ENCODE measurements at places on chromosomes 3 and 15.

DNA sequence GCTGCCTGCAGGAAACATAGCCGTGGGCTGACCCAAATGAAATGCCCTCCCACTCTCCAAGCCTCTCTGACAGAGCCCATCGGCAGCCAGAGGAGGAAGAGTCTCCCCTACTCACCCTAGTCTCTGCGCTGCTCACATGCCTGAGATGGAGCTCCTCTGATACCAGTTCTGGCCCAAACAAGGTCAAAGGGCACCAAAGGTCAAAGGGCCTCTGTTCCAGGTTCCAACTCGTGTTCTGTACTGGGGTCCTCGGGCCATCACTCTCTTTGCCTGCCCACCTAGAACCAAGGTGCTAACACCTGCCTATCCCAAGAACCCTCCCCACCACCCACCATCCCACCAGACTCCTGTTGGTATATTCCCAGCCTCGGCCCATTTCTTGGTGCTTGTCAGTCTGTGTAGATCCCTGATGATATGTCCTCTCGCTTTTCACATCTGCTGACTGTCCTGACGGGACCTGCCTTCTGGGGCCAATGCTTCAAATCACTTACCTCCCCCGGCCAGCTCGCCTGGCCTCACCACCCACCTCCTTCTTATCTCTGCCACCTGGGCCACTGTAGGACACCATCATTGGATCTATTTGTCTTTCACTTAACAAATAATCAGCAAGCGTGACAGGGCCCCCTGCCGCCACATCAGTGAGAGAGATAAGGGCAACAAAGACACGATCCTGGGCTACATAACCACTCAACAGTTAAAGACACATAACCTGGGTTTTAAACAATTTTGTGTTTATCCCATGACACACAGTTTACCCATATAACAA lies 90.4 kb downstream of the SRGAP3 start:
- no peak for DNase-seq

DNA sequence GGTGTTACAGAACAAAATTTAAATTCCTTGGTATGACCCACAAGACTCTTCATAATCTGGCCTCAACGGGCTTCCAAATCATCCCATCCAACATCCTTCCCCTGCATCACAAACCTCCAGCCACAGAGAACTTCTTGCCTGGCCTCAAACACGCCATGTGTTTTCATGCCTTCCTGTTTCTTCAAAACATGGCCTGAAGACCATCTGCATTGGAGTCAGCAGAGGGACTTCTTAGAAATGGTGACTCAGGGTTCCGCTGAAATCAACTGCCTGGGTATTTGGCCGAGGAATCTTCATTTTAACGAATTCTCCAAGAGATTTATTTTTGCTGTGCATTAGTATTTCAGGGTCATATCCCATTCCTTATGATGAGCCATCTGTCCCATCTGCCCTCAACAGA lies 138.1 kb upstream of the RAP2B start:
- DNase-seq = no peak

GRCh38 chr3:107710851-107711250 lies 188.1 kb downstream of the BBX start:
- DNase-seq = no peak

DNA sequence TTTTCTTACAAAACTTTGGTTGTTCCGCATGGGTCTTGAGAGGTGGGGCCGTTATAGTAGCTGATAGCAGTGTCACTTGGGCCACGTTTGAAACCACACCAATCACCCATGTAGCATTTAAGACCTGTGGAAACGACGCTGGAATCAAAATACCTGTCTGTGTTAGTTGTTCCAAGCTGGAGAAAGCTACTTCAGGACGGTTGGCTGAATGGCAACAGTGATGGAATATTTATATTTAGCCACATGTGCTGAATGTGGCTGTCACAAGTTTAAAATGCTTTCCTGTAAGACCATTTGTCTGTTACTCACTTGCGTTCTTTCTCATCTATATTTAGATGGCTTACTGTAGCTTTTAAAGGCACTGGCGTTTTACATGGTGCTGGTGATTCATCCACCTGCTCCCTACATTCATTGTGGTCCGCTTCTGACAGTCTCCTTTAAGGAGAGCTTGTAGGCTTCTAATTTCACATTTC lies 1.4 kb downstream of the DNAJA4 start:
- no peak for DNase-seq

- DNase-seq = no peak
These were observed 151.1 kb downstream of the GABRB3 start for GRCh38 chr15:26621816-26622215.

DNA sequence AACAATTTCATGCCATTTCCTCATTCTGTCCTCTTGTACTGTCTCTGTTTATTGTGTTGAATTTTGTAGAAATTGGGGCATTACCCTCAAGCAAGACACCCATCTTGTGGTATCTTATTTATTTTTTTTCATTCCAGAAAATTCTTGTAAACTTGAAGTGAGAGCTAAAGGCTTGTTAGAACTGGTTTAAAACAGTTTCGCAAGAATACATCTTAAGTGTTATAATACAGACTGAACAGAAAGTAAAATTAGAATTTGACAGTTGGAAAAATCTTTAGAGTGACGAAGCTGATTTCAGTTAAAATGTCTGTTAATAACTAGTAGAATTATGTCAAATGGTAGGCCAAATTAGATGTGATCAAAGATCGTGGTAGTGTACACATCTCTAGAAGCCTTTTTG lies 26.9 kb downstream of the RNF13 start:
- no peak for DNase-seq
